Progenitor cell of endocrine pancreas (in vitro differentiated cells): ENCODE measurements at places on chromosomes 3 and 15.

DNA sequence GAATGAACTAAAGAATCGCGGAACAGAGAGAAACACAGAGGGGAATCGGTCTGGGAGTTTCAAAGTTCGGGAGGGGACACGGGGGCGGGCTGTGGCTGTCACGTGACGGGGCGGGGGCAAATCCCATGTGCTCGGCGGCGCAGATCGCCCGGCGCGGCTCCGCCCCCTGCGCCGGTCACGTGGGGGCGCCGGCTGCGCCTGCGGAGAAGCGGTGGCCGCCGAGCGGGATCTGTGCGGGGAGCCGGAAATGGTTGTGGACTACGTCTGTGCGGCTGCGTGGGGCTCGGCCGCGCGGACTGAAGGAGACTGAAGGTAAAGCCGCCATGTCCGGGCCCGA lies at the start of gene EIF4G1:
Gene EIF4G1, plus strand, starts transcription at position 244 of the 337 bp plus-strand sequence. CDS start 1,191 bp downstream, outside the sequence.
- peak; percentile 83 for DNase-seq

GRCh38 chr15:59243622-59244021 lies 37.0 kb downstream of the LDHAL6B start:
- DNase-seq, result no peak

- no peak for DNase-seq
Measured at GRCh38 chr3:42070524-42070923, 20.6 kb upstream of the TRAK1 start.

DNA sequence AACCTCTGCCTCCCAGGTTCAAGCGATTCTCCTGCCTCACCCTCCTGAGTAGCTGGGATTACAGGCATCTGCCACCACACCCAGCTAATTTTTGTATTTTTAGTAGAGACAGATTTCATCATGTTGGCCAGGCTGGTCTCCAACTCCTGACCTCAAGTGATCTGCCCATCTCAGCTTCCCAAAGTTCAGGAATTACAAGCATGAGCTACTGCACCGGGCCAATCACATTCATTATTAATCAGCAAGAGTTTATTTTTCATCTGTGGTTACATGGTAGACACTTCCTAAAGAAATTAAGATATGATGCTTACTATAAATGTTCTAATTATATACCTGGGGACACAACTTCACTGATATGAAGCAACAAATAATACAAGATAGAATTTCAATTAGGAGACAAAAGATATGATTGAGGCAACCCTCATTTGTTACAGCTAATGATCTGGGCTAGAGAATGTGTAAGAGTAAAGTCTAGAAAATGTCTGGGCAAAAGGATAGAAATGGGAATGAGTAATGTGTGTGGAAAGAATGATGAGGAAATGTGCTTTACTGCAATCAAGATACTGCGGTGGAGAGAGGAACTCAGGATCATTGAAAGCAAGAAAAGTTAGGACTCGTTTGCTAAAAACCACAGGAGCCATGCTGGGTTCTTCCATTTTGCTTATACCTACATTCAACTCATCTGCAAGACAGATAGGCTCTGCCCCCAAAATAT lies 366.8 kb downstream of the ZIC1 start:
- no peak for DNase-seq

GRCh38 chr15:85579957-85580694 lies 199.7 kb downstream of the AKAP13 start:
- no peak for DNase-seq
